ENCODE measurements at places on chromosomes 5 and 9.

DNA sequence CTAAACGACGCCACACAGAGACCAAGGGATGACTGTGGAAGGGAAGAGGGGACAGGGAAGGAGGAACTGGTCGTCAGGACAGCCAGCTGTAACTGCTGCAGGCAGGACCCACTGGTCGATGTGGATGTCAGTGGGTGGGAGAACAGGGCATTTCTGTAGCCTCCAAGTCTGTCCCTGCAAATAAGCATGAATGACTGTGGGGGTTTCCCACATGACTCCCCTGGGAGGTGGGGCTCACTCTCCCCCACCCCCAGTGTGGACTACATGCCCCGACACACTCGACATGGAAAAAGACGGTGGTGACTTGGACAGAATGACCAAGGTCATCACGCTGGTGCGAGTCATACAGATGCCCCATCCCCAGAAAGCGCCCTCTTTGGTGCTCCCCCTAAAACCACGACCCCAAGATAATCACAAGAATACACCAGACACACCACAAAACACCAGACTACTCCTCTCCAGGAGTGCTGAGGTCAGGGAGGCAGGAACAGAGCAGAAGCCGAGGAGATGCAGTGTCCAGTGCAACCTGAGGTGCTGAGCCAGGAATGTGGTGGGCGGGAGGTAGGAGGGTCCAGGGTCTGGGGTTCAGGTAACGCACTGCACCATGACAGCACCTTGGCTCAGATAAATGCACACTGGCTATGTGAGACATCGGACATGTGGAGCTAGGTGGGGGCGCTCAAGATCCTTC, 64.9 kb downstream of the SECISBP2 start:
- no peak for DNase-seq

DNA sequence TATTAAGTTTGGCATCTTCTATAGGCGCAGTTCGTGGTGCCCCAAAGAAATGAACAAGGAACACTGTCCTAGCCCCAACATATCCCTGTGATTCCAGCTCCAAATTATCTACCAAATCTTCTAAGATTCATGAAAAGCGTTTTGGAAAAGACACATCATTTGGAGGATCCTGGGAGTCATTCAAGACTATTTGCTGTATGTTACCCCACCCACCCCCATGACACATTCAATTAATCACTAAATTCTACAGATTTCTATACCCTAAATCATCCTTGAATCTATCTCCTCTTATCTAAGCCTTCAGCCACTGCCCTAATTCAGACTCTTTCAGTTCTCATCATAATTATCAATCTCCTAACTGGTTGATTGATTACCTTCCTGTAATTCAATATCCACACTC, 5.5 kb upstream of the RUSC2 start:
- no peak for DNase-seq

DNA sequence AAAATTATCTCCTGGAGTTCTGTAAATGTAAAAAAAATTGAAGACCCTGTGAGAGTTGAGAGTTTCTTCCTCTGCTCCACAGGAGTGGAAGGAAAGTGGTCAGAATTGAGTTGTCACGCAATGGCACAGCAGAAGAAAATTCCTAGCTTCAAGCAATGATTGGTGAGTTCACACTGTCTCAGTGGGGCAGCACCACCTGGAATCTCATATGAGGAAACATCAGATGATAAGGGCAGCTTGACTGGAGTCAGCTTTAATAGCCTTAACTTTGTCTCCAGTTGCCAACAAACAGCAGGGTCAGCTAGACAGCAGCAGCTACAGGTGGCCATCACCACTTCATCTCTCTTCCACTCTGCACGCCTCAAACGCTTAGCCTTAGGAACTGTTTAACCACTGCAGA, 211.1 kb downstream of the EFNA5 start:
- no peak for DNase-seq

- no peak for DNase-seq
Measured at GRCh38 chr5:78781611-78782286, 133.2 kb upstream of the LHFPL2 start.

All from endothelial cell (in vitro differentiated cells).